Panc1 (cell line): ENCODE measurements at places on chromosomes 16 and 17. TPM values are rescaled to one million over a fixed set of nuclear protein-coding genes. Genes with fewer than 3 reads are reported as not detected.

DNA sequence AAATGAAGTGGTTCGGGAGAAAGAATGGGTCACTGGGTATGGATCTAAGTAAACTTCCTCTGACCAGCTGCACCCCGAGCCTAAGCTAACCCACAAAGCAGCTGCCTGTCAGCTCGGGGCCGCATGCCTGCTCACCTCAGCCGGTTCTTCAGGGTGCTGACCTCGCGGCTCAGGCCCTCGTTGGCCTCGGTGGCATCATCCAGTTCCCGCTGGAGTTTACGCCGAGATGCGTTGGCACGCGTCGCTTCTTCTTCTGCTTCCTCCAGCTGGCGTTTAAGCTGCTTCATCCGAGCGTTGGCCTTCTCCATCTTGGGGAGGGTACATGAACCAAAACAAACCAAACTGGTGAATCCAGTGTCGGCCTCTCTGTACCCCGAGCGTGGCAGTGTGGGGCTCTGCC lies 41.1 kb downstream of the NDEL1 start:
- DNase-seq: no peak

MT1H gene
- not detected for total RNA-seq

DNA sequence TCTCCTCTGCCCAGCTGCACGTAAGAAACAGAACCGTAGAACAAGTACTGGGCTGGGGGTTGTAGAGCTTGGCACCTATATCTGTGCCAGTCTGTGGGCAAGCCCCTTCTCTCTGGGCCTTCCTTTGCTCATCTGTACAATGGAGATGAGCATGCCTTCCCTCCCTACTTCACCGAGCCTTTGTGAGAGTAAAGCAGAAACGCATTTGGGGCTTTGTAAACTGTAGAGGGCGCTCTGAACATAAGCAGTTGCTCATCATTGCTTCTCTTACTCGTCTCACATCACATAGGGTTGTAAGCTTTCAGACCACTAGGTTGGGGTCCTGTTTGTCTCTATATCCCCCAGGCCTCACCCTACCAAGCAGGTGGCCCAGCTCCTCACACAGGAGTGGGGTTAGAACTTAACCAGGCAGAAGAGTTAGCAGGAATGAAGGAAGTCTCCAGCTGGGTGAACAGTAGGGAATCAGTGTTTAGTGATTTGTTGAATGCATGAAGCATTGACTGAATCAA lies 15.1 kb downstream of the SAMD14 start:
- DNase-seq: no peak

ANKRD40CL gene
- total RNA-seq: not detected

CSNK2A2 gene
- total RNA-seq: 60.9 TPM

BIRC5 gene
- 119 TPM for total RNA-seq

GRCh38 chr16:89482817-89483205 lies 7.5 kb downstream of the ANKRD11 start:
- DNase-seq: no peak

PRRT2 gene
- 9.7 TPM for total RNA-seq

DNA sequence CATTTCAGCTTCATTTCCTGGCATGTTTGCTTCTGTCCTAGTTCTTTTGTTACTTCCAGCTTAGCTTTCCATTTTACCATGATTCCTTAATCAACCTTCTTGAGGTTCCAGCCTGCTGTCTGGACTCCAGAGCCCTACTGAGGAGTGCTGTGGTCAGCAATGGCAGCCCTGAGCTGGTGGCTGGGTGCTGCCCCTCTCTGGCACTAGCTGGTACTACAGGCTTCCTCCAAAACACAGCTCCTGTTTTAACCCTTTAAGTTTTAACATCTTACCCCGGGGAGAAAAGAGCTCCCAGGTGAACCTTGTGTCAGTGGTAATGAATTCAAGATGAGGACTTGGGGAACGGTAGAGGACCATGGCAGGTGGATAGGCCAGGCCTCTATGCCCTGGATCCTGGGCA lies 395.5 kb downstream of the TMEM114 start:
- no peak for DNase-seq
